ENCODE measurements at places on chromosomes 11 and 22.

- DNase-seq, result no peak
These were observed 75.7 kb downstream of the JRKL start for GRCh38 chr11:96465512-96465911.

DNA sequence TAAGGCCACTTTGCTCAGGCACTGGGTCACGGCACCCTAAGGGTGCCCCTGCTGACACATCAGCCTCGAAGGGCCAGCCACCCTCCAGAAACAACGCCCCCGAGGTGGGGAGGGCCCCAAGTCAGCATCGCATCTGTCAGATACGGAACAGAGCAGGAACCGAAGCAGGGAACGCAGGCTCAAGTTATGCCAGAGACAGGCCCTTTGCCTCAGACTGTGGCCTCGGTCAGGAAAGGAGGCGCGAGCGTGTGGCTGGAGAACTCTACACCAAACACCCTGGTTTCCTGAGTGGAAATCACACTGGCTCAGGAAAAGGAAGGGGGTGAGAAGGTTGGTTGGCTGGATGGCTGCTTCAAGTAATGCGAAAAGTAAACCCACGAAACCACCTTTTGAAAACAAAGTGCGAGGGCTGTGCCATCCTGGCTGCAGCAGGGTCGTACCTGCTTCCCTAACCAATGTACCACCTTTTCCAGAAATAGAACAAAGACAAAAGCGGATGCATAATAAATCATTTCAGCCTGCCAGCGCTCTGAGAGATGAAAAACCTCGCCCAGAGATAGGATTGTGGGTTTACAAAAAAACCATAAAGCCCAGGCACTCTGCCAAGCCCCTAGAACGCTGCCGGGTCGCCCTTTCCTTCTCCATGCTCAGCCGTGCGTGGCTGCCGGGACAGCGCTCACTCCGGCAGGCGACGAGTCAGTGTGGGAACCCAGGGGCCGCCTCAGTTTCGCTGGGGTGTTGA lies 38.6 kb downstream of the TRMU start:
- peak; percentile 91 for DNase-seq

DNA sequence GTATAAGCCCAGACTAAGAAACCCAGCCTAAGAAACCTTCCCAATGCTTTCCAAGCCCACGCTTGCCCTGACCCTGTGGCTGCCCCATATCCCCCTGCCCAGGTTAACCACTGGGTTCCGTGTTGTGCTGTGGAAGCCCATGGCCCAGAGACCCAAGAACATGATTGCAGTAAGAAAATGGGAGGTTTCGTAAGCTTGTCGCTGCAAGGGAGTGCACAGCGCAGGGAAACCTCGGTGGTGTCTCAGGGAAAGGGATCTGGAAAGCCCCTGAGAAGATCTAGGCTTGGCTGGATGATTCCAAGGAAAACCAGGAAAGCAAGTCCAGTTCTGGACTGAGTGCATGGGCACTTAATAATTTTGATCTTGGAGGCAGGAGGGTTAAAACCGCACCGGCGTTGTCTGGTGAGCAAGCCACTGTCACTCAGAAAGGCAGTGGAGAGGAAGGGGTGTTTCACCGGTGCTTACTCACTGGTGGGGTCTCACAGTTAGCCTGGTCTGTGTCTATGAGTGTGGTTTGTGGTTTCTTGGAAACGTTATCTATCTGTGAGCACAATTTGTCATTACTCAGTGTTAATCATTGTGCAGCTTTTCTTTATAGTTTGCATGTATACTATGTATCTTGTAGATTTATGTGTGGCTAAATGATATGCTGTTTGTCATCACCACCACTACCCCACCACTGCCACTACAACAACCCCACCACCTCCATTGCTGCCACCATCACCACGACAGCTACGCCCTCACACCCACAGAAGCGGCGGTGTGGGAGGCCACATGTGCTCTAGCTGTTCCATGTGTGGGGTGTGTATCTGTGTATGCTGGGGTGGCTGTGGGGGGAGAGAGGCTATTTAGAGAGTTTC lies 53.3 kb upstream of the PRDM11 start:
- DNase-seq, result peak; percentile 71

DNA sequence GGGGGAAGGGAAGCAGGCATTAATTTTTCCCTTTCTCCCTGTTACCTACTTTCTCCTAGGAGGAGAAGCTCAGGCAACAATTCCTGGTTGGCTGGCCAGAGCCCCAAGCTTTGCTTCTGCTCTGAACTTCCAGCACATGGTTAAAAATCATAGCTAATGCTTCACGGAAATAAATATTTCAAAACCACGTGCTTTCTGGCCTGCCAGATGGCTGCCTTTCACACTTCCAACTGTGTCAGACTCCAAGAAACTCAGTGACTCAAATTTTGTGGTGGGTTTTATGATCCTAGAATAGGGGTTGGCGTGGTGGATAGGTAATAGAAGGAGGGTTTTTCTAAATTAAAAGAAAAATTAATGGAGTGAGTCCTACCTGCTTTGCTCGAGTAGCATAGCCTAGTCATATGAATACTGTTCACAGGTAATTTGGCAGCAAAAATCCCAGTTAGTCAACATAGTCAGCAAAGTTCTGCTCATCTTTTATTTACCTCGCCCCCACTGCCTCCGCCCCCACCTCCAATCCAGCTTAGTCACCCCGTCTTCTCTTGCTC lies 58.6 kb downstream of the SC5D start:
- no peak for DNase-seq

- DNase-seq, result no peak
These were observed 230.8 kb downstream of the CTTN start for GRCh38 chr11:70628855-70629844.

- peak; percentile 66 for DNase-seq
These were observed at the start of gene TMEM86A for GRCh38 chr11:18698341-18699268. TSS of gene TMEM86A (plus strand) at chr11:18698779. CDS start at chr11:18698887, 108 bp downstream.

DNA sequence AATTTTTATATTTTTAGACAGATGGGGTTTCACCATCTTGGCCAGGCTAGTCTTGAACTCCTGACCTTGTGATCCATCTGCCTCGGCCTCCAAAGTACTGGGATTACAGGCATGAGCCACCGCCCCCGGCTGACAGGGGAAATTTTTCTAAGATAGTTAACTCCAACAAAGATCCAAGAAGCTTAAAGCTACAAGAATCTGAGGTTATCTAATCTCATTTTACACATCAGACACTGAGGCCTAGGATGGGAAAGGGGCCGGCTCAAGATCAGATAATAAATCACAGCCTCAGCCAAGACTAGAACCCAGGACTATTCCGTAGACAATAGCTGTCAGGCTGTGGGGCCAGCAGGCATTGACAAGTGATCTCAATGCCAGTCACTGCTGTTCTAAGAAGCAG lies 94.0 kb downstream of the AMBRA1 start:
- no peak for DNase-seq

- no peak for DNase-seq
These were observed 19.9 kb downstream of the CTNND1 start for GRCh38 chr11:57781529-57781943.

GRCh38 chr11:2382936-2383851 lies 6.1 kb downstream of the CD81 start:
- no peak for DNase-seq

DNA sequence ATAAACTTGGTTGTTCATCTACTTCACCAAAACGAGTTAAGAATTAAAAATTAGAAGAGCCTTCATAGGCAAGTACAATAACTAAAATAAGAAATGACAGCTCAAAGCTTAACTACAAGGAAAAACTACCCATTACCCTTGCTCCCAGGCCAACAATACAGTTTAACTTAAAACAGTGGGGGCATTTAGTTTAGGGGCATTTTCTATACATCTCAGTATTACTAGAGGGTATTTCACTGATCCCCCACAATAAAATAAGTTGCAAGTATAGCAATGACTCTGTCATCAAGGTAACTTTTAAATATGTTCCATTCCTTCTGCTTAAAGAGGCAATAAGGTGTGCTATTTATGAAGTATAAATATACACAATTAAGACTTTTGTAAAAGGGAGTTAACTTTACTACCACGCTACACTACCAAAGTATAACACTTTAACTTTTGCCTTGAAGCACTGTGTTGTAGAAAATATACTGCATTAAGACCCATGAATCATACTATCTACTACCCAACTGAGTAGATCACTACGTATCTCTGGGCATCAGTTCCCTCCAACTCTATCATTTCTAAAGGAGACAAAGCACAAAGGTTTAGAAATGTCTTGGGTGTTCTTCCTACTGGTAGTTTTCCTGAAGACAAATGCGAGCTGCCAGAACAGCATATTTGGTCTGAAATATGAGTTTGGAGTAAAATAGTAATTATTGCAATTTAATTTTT lies 29.8 kb downstream of the CHORDC1 start:
- no peak for DNase-seq

- no peak for DNase-seq
These were observed 15.7 kb upstream of the KCTD14 start for GRCh38 chr11:78038697-78039313.

DNA sequence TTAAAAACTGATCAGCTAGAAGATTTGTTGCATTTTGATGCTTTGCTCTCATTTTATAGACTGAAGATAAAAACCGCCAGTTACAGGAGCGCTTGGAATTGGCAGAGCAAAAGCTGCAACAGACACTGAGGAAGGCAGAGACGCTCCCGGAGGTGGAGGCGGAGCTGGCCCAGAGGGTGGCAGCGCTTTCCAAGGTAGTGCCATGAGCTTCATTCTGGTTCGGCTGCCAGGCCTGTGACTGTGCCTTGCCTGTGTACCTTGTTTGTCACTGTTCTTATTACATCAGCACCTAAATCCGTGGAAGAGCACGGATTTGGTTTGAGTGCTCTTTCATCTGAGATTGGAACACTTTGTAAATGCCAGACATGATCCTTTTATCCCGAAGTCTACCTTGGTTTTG lies 61.4 kb downstream of the PPFIA1 start:
- DNase-seq, result no peak

- no peak for DNase-seq
These were observed 10.2 kb downstream of the FUT4 start for GRCh38 chr11:94553938-94554337.

GRCh38 chr11:103210543-103210942 lies 101.3 kb downstream of the DYNC2H1 start:
- DNase-seq, result no peak

DNA sequence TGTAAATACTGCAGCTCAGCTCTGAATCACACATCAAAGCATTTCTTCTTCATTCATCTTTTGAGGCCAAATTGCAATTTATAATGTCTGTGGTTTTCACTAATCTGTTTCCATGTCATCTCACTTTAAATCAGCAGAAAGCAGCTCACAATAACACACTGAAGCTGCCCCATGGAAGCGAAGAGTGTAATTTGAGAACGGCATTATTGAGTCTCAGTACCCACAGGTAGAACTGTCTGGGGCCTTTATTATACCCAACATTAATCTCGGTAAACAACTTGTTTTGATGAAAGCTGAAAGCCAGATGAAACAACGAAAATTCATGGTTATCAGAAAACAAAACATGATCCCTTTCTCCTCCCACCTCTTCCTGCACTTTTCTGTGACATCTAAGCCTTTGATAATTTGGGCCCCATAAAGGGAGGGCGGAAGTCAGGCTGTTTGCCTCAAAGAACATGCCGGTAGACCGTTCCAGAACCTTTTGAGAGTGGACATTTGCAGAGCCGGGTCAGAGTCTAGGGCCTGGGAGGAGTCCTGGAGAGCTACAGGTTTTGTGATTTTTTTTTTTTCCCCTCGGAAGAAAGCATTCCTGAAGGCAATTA lies 68.2 kb upstream of the SESN3 start:
- DNase-seq, result peak; percentile 30

GRCh38 chr11:69925366-69926196 lies 106.4 kb upstream of the FGF3 start:
- no peak for DNase-seq

DNA sequence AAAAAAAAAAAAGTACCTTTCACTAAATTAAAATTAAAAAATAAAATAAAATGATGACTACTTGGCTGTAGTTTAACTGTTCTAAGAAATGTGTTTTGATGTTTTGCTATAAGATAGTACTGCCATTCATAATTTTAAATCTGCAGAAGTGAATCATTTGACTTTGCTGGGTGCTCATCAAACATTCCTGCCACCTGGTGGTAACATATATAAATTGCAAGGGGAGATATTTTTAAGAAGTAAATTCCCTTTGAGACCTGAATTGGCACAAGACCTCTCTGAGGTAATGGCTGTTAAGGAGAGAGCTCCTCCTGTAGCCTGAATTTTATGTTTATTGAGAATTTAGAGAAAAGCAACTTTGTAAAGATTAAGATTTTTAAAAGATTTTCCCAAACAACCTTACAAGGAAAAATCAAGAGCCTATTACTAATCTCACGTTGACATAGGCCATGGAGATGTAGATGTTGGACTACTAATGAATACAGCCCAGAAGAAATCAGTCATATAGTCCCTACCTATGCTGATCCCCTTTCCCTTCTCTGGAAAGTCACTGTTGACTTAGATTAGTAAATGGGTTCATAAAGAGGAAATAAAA lies 11.9 kb upstream of the NARS2 start:
- peak; percentile 29 for DNase-seq

DNA sequence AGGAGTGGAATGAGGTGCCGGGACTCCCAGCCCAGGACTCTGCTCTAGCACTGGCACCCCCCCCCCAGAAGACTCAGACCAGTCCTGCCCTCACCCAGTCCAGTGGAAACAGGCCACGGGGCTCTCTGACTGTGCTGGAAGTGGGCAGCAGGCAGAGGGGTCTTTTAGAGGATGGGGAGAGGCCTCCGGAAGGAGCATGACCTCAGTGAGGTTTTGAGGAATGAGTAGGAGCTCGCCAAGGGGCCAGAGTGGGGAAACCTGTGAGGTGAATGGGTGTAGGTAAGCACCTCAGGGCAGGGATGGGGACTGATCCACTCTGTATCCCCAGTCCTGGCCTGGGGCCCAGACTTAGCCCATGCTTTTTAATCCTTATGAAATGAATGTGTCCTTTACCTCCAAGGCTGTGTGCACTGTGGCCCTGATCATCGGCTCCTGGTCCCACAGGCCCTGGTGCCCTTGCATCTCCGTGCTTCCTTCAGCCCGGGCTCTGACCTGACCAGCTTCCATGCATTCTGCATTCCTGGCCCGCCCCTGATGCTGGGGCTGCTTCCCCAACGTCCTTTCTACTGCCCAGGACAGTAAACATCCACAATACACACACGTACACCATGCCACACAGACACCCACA lies 24.4 kb upstream of the RFPL3 start:
- DNase-seq, result no peak

DNA sequence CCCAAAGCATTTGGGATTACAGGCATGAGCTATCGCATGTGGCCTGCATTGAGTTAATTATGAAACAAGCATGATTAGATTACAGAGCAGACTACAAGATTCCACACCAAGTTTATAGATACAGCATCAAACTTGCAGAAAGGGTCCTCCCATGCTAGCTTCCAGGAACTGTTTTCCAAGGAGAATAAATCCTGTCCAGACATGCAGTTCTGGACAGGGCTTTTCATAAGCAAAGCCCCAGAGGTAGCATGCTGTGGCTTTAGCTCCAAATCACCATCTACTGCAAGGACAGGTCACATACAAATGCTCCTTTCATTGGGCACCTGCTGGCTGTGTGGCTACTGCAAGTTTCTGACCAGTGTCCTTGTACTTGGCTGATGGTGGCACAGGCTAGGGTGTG lies 57.1 kb downstream of the HIRA start:
- no peak for DNase-seq
